ENCODE measurements at places on chromosomes 6 and 20.

DNA sequence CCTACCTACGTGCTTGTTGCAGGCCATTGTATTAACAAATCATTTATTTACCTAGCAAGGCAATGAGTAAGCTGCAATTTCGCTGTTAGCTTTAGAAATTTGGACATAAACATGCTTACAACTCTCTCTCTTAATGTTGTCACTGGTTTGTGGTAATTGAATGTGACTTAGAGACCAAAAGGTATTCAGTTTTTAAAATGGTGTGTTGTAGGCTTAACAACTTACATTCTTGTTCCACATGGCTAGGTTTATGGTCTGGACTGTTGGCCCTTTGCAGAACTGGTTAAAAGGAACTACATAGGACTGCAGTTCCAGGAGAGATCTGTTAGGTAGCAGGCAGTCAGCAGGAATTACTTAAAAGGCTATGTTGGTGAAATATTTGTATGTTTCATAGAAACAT, 10.3 kb upstream of the CTAGE9 start:
- DNase-seq, result no peak

DNA sequence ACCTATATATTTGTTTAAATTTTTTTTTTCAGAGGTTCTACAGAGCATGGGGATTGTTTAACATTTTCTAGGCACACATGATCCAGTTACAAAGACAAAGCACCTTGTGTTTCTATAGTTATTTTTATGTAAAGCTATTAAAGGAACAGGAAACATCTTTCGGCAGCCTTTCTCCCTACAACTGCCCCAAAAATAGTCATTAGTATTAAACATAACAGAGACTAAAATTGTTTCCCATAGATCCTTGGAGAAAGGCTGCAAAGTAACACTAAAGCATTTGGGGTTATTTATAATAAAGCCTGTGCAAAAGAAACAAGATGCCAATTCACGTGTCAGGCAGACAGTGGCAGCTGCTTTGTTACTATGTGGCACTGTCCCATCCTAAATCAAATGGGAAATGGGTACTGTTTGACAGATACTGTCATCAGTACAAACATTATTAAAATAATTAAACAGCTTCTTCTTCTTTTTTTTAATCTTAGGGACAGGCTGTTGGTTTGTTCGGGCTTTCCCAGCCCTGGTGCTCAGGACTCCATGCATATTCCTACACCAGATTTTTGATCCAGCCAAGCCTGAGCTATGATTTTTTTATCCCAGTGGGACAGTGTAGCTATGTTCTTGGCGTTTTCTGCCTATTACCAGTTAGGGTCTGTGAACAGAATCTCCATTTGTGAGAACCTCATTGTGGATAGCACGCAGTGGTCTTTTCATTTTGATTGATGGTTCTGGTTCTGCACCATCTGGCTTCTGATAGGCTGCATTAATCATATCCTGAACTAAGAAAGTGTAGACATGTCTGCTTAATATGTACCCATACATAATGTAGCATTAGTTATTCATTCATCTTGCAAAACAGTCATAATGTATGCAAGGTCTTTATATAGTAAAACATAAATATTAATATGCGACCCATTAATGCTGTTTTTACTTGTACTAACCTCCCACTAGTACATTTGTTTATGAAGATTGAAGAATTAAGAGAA, 460.4 kb upstream of the SOX4 start:
- no peak for DNase-seq

GRCh38 chr6:52728394-52728793, 34.9 kb downstream of the GSTA2 start:
- DNase-seq, result no peak

DNA sequence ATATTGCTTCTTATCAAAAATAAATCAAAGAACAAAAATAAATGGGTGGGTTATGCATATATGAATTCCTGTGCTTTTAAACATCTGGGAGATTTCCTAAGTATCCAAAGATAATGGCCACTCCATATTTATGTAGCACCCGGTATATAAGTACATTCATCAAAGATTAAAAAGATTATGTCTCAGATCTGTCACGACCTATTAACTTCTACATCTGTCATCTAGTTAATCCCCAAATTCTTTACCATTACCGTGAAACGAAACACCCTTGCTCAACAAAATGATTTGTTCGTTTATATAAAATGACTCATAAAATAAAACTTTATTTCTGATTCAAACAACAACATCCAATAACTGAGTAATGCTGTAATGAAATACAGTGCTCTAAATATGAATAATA, 64.8 kb upstream of the FOXQ1 start:
- DNase-seq, result peak; percentile 87

GRCh38 chr6:36855750-36856149, 16.5 kb upstream of the CPNE5 start:
- DNase-seq, result no peak

DNA sequence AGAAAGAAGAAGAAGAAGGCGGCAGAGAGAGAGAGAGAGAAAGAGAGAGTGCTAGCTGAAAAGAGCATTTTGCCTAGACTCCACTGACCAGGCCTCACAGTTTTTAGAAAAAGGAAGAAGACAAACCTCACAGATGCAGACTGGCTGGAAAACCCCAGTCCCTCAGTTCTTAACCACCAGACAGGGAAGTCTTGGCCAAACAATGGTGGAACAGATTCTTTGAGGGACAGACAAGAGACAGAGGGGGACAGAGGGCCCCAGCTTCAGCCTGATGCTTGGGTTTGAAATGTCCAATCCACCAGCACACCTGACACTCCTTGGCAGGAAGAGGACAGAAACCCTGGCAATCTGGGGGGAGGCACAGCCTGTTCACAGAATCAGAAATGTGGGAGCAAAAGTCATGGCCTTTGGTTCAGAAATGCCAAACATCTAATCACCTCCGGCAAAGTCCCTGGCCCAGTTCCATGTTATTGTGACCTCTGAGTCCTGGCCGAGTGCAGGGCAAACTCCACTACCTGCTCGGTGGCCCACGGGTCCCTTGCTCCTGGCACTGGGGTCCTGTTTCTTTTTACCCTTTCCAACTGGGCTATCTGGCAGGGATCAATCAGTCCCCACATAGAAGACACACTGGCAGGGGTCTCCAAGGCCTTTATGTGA, 235.2 kb downstream of the LY86 start:
- DNase-seq, result no peak

DNA sequence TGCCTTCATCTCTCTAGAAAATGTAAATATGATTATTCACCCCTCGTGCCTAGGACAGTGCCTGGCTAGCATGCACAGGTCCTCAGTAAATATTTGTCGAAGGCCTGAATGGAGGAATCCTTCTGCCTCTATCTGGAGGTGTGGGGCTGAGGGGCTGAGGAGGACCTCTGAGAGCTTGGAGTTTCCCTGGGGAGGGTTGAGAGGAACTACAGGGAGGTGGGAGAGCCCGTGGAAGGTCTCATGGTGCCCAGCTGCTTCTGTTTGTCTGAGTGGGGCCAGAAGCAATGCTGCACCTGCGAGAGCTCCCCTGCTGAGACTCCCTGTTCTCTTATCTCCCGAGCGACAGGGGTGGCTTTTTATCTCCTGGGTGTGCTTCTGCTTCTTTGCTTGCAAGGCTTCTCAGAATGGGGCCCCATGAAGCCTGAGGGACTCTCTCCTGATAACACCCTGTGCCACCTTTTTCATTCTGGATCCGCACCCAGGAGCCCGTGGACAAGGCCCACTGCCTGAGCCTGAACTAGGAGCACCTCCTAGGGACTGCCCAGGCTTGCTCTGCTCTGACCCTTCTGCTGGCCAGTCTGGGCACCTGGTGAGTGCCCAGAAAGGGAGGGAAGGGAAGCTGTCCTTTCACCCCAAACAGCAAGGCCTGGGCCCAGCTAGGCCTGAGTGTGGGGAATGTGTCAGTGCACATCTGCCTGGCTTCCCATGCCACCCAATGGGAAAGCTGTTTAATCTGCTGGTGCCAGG, 2.4 kb downstream of the SLC29A1 start:
- DNase-seq, result no peak

Measured in retinal pigment epithelial cell (primary cell).